ENCODE measurements at places on chromosomes 1 and 21.
A peak's percentile ranks its signal among the peaks of the same experiment; 100 is the strongest.

DNA sequence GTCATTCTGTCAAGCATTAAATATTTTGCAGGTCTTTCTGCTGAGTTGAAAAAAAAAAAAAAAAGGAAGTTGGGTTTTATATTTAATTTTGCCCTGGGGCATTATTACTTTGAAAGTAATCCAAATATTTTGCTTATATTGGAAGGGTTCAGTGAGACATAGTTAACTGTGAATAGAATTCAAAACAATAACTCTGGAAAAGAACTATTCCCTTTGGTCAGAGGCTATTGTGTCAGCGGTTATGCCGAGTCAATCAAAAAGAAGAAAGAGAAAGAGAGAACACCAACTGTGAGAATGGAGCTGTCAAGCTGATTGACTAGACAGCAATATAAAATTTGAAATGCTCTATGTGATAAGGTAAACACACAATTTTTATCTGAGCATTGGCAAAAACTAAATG lies 761.7 kb downstream of the ADGRL2 start:
- DNase-seq: no peak

DNA sequence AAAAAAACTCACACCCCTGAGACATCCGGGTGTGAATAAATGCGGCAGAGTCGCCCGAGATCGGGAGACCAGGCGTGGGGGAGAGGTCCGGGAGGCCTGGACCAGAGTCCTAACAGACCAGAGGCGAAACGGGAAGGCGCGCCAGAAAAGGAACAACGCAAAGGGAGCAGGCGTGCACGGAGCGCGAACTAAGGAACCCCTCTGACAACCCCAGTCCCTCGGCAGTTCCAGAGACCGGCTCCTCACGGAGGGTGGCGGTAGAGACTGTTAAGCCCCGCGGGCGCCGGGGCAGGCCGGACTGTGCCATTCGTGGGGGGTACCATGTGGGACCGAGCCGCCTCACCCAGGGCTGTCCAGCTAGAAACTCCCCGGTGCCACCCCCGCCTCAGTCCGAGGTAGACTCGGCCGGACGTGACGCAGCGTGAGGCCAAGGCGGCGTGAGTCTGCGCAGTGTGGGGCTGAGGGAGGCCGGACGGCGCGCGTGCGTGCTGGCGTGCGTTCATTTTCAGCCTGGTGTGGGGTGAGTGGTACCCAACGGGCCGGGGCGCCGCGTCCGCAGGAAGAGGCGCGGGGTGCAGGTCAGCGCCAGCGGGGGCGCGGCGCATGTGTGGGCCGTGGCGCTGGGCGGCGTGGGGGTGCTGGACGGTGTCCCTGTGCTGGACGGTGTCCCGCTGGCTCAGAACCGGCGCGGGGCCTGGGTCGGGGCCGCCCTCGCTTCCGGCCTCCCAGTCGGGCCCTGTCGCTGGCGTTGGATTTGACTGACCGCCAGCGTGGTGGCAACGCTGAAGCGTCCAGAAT lies at the start of gene PARK7:
PARK7 (plus strand) TSS at position 496 of the 798 bp plus-strand sequence. CDS start 1,075 bp downstream, outside the sequence.
- DNase-seq: peak; percentile 99

DNA sequence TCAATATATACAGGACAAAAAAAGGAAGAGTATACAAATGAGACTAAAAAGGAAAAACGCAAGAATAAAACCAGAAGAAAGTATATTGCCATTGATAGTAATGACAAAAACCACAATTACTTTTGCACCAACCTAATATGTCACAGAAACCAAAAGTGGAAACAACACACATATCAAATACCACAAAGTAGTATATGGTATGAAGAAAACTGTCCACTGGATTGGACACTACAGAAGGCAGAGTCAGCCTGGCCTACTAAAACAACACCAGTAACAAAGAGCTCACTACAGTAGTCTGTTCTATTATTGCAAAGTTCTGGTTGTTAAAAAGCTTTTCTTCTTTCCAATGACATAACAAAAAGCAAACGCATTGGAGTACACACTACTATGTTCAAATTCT lies 17.7 kb downstream of the TESK2 start:
- no peak for DNase-seq

- DNase-seq: no peak
Observed at GRCh38 chr1:30744060-30744756, 13.4 kb downstream of the LAPTM5 start.

- no peak for DNase-seq
Observed at GRCh38 chr1:204915861-204916495, 45.3 kb downstream of the NFASC start.

- no peak for DNase-seq
Observed at GRCh38 chr1:38899560-38899959, 18.2 kb upstream of the GJA9 start.

- no peak for DNase-seq
Observed at GRCh38 chr21:31879241-31879650, 6.4 kb downstream of the HUNK start.

GRCh38 chr21:45469273-45470086 lies 64.5 kb downstream of the COL18A1 start:
- no peak for DNase-seq

GRCh38 chr1:9776685-9777084 lies 47.1 kb downstream of the CLSTN1 start:
- no peak for DNase-seq

- no peak for DNase-seq
Observed at GRCh38 chr1:57424231-57425027, 569 bp upstream of the DAB1 start.

GRCh38 chr1:201215531-201216357 lies 25.1 kb downstream of the IGFN1 start:
- no peak for DNase-seq

DNA sequence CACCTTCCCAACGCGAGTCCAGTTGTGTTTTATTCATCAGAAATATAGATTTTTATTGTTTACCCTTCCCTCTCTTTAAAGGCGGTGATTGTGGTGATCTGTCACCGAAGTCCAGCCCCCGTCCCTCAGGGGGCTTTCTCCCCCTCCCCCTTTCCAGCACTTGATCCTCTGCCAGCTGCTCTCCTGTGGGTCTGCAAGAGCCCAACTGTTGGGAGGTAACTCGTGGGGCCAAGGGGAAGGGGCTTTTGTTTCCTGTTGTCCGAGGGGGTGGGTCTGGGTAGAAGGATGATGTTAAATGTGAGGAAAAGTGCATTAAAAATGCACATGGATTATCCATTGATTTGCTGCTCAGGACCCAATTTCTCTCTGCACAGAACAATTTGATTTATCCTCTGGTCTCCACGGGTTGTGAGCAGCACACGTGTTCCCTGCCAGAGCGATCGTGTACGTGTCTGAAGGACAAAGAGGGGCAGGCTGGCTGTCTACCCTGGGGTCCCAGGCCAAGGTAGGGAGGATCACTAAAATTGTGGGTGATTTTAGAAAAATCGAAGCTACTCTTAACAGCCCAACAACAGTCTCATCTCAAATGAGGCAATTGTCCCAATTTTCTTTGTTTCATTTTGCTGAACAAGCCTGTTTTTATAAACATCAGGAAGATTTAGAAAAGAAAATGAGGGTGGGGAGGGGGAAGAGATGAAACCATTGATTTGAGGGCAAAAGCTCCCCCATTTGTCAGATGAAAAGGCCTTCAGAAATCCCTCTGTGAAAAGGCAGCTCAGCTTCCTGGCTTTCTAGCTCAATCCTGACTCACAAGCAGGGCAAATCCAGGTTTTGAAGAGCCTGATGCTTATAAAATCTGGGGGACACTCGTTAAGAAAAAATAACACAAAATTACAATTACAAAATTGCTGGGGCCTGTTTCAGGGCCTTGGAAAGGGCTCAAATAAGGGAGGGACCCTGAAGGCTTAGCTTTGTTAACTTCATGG lies 176.2 kb downstream of the RHOU start:
- DNase-seq: no peak

GRCh38 chr1:201429736-201430501 lies 8.4 kb upstream of the TNNI1 start:
- DNase-seq: no peak

- DNase-seq: no peak
Observed at GRCh38 chr1:160154790-160155189, 3.4 kb downstream of the ATP1A4 start.

DNA sequence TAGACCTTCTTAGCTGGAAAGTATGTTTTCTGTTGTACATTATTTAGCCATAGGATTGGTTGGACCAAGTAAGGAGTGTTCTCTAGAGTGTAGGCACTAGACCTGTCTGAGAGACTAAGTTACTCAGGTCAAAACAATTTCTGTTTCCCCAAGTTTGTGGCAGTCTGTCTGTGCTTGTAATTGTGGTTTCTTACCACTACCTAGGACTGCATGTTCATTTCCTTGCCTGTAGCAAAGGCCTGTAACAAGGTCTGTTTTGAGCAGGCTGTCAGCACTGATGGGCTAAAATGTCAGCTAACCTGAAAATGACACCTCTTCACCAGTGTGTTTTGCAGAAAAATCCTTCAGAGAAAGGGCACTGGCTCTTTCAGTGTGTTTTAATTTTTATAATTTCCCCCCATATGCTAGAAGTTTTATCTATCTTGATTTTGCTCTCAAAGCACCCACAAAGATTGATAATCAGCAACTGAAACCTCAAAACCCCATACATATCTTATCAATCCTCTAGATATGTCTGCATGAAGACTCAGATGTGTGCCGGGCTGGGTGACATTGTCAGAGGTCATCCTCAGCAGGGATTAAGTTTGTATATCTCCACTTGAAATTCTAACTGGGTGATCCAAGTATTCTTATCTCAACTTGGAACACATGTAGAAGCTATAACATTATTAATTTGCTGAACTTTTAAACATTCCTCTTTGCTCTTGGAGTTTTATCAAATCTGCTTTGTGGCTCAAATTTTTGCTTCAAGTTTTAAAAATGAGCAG lies 50.7 kb upstream of the ST6GALNAC3 start:
- no peak for DNase-seq

GRCh38 chr21:45405271-45405818 lies 380 bp downstream of the COL18A1 start:
- DNase-seq: no peak

- DNase-seq: no peak
Observed at GRCh38 chr1:17743008-17743647, 12.0 kb upstream of the ACTL8 start.

GRCh38 chr1:176559878-176560277 lies 96.9 kb downstream of the PAPPA2 start:
- no peak for DNase-seq

GRCh38 chr1:14300991-14301703 lies 297.3 kb upstream of the KAZN start:
- DNase-seq: no peak

GRCh38 chr1:214678386-214678785 lies 75.4 kb downstream of the CENPF start:
- no peak for DNase-seq

DNA sequence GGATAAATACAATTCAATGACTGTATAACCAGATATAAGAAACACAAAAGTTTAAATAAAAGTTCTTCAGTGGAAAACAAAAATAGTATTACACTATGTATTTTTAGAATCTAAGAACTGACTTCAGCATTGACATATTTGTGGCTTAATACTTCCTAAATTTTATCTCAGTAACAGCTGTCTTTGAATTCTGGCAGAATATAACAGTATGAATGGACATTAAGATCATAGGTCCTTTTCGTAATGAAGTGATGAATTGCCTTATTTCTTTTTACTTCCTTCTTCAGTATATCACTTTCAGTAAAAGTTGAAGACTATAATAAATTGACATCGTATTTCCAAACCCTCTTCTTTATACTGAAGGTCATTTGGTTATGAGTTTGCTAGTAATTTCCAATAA lies 1030.0 kb downstream of the MRPL39 start:
- no peak for DNase-seq

DNA sequence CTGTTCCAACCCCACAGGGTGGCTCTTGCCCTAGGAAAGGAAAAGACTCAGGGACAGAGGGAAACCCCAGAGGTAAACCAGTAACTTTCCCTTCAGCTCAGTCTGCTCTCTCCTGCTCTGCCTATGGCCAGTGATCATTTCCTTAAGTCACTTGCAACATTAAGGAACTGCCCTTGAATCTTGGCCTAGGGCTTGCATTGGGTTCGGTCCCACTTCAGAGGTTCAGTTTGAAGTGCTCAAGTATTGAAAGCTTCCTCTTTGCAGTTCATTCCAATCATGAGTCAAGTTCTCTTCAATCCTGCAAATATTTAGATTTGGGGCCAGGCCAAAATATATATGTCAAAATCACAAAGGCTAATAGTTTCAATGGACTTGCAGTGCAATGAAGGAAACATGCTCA lies 97.7 kb upstream of the IRF2BP2 start:
- no peak for DNase-seq

DNA sequence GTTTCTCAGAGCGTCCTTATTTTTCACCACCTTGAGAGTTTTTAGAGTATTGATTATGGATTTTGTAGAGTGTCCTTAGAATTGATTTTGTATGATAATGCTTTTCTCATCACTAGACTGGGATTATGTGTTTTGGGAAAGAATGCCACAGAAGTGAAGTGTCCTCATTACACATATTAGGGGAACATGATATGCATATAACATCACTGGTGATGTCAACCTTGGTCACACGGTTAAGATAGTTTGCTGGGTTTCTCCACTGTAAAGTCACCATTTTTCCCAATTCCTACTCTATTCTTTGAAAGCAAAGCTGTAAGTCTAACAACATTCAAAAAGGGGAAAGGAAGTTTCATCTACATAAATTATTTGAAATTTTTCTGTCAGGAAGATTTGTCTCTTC lies 39.6 kb upstream of the PALMD start:
- no peak for DNase-seq

GRCh38 chr1:115373305-115373704 lies 35.3 kb upstream of the NGF start:
- no peak for DNase-seq

DNA sequence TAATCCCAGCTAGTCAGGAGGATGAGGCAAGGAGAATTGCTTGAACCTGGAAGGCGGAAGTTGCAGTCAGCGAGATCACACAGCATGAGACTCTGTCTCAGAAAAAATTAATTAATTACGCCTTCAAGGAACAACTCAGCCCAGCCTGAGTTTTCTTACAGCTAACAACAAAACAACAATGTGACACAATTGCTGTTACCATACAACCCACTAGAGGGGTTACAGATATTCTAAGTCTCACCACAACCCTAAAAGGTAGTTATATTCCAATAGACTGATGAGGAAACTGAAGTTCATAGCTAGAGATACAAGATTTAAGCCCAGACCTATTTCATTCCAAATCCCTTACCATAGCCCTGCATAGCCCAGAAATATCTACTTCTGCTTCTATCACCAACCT lies 2.9 kb upstream of the LRRC8C start:
- no peak for DNase-seq
